IPS-NIHi11 (cell line): ENCODE measurements at places on chromosomes 2 and 18.

DNA sequence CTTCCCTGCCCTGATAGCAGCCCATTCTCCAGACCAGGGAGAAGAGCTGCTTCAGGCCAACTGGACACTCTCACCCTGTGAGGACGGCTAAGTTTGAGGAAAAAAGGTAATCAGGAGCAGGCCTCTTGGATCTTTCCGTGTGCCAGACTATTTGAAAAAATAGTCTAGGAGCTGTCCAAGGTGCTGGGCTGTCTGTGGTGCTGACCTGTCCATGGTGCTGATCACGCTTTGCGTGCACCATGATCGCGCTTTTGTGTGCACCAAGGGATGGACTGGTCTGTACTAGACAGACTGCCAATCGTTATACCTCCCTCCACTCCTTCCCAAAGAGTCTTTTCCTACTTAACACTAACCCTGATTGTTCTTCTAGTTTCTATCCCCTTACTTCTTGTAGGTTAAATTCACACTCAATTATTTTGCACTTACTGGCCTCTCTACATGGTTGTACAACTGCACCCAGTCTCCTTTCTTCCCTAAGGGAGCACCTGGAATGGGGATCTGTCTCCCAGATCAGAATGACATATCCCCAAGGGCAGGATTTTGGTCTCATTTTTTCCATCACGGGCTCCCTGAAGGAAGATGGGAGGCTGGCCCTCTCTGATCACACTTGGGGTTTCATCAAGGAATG lies 295.4 kb downstream of the CELF4 start:
- peak; percentile 66 for DNase-seq

DNA sequence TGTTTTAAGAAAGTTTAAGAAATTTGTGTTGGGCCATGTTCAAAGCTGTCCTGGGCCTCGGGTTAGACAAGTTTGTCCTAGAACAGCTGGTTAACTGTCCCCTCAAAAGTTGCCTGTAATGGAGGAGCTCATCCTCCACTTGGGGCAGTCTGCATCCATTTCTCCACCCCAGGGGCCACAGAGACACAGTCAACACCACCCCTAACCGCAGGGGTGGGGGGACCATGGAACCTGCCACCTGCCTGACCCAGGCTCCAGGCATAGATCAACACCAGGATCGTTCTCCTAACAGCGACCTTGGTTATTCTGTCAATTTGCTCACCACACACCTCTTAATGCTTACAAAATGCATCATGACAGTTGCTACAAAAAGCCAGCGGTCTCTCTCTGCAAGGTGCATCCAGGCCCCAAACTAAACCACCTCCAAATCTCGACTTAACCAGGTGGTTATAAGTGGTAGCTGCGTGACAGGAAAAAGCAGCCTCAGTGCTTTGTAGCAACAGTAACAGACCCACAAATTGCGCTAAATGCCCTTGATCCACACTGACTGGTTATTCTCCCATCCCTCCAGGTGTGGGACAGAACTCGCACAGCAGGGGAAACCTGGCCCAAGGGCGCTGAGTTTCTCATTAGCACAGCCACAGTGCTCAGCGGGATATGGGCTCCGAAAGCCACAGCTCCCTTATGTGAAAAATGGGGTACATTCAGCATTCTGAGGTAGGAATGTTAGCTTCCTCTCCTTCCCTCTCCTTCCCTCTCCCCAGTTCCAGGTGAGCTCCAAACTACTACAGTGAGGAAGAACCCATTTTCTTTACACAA lies 48.0 kb downstream of the HDLBP start:
- no peak for DNase-seq

- DNase-seq: no peak
Measured at GRCh38 chr2:84815146-84815545, 65.7 kb downstream of the TRABD2A start.

- DNase-seq: peak; percentile 37
Measured at GRCh38 chr2:46615986-46616485, 136.7 kb downstream of the TMEM247 start.

DNA sequence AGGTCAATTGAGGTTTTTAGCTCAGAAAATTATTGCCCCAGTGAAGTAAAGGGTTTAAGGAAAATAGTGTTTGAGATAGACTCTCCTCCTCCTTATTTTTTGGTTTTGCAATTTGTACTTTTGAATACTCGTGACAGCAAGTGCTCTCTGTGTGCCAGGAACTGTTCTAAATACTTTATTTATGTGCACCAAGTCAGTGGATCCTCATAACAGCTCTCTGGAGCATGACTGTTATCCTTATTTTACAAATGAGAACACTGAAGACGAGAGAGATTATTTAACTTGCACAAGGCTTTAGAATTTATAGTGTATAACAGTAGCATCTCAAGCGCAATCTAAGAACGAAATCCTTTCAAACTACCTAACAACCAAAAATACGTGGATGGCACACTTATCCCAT lies 24.7 kb downstream of the BABAM2 start:
- no peak for DNase-seq

- DNase-seq: no peak
Measured at GRCh38 chr2:172811027-172811426, 75.4 kb downstream of the RAPGEF4 start.

DNA sequence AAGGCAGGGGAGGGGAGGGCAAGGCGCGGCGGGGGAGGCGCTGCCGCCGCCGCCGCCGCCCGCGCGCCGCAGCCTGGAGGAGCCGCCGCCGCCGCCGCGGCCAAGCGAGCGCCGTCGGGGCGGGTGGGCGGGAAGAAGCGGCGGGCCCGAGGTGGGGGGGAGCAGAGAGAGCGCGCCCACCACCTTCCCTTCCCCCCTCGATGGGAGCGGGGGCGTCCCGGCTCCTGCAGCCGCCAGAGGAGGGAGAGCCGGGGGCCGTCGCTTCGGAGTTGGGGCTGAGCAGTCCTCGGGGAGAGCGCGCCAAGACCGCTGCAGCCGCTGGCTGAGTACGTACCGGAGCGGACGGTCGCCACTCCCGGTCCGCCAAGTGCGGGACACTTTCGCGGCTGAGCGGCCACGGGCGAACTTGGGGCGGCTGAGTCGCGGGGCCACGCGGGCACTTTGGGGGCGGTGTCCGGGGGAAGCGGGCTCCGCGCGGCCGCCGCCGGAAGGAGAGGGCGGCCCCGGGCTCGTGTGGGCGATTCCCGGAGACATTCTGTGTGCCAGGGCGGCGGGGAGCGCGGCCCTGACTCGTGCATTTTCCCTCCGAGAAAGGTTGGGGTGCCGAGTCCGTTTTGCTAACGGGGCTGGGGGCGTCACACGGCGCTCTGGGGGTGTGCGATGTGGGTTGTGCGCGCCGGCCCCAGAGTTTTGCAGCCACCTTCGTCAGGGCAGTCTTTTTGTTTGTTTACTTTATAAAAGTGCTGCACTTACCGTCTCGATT lies at the start of gene NAB1:
TSS of gene NAB1 (plus strand) at position 49 of the 763 bp plus-strand sequence. CDS start 10,094 bp downstream, outside the sequence.
- DNase-seq: no peak

- no peak for DNase-seq
Measured at GRCh38 chr2:8524388-8524787, 157.5 kb upstream of the ID2 start.

DNA sequence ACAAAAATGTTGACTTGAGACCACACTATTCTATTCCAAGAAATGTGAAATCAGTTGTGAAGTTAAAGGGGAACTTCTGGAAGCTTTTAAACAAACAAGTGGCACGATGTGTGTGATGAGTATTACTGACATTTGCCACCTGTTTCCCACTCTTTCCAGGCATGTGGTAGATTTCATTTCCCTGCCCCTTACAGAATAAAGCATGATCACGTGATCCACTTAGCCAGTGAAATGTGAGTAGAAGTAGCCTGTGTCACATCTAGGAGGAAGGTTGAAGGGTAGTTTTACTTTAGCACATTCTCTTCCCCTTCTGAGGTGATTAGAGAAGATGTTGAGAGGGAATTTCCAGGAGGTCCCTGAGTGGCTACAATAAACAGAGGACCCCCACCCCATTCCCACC lies 3.8 kb downstream of the COL4A4 start:
- DNase-seq: no peak
